T-helper 1 cell treated with Interleukin-12 subunit alpha and Interleukin-12 subunit beta and Interleukin-4 antibody, amounts not matched to agents 30 ng/mL and 1 ng/mL, for 36 hours (primary cell): ENCODE measurements at places on chromosomes 4 and X. TPM values are rescaled to one million over a fixed set of nuclear protein-coding genes. Genes with fewer than 3 reads are reported as not detected.

Gene XKRX
- 0.27 and 0.39 TPM in 2 replicates for total RNA-seq

Gene XG
- 0.12 and 0.95 TPM in 2 replicates for total RNA-seq

Gene NPY1R
- total RNA-seq = not detected in 2 replicates

Gene YTHDC1
- total RNA-seq = 86.0 and 88.6 TPM in 2 replicates

Gene SOD3
- total RNA-seq = not detected in 2 replicates

Gene PCDH7
- not detected in 2 replicates for total RNA-seq

Gene TMPRSS11F
- total RNA-seq = not detected in 2 replicates

Gene ITIH6
- total RNA-seq = not detected in 2 replicates

Gene PRPS2
- total RNA-seq = 78.2 and 79.2 TPM in 2 replicates

Gene TCP11X2
- not detected in 2 replicates for total RNA-seq

Gene ERCC6L
- total RNA-seq = 6.5 and 7.1 TPM in 2 replicates

Gene EMCN
- not detected in 2 replicates for total RNA-seq

Gene ERVMER34-1
- total RNA-seq = not detected in 2 replicates

Gene COL25A1
- total RNA-seq = not detected in 2 replicates

Gene HTRA3
- total RNA-seq = not detected in 2 replicates

Gene STOX2
- 0.12 TPM in 1 of 2 replicates, not detected in the other for total RNA-seq

Gene PTPN13
- 0.88 and 1.1 TPM in 2 replicates for total RNA-seq

Gene DCAF8L2
- not detected in 2 replicates for total RNA-seq

Gene SMIM43
- total RNA-seq = 0.15 TPM in 1 of 2 replicates, not detected in the other

Gene HSFX2
- total RNA-seq = 0.59 TPM in 1 of 2 replicates, not detected in the other

Gene F11
- total RNA-seq = 0.10 TPM in 1 of 2 replicates, not detected in the other

Gene FANCB
- 9.9 and 11.2 TPM in 2 replicates for total RNA-seq

Gene FHDC1
- total RNA-seq = 0.15 and 0.22 TPM in 2 replicates

Gene NWD2
- not detected in 2 replicates for total RNA-seq

Gene S100G
- not detected in 2 replicates for total RNA-seq

Gene ANKRD50
- 0.07 and 0.17 TPM in 2 replicates for total RNA-seq

Gene PDE6B
- 12.5 and 16.2 TPM in 2 replicates for total RNA-seq

Gene UGT2B15
- not detected in 2 replicates for total RNA-seq
